Activated T-cell treated with anti-CD3 and anti-CD28 coated beads for 24 hours (primary cell): ENCODE measurements at places on chromosomes 12 and 14.

DNA sequence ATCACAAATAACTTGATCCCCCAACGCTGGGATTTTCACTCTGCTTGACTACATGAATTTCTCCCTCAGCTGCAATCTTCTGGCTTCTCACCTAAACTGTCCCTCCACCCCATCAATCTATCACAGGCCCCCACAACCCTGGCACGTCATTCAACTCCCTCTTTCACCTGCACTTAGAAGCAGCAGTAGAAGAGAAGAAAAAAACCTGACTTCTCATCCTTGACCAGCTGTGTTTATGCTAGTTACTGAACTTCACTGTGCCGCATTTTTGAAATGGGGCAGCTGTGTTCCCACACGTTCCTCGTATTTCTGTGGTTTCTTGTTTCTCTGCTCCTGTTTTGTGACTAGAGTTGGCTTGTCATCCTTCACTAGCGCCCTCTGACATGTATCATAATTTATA is 35.0 kb downstream of the ITPR2 start:
- no peak for DNase-seq

DNA sequence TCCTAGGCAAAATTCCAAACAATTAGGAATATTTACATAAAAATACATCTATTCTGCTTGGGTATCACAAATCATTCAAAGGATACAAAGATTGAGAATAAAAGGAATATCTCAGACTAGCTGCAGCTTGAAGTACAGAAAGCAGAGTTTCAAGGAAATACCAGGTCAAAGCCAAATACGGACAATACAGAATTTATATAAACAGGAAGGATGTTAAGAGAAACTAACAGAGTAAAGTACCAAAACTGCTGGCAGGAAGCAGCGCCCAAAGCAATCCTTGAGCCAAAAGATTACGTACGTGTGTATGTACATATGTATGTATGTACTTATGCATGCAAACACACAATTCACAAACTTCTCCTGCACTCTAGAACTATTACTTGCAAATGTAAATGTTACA is 86.6 kb downstream of the PPP1R12A start:
- DNase-seq: no peak

DNA sequence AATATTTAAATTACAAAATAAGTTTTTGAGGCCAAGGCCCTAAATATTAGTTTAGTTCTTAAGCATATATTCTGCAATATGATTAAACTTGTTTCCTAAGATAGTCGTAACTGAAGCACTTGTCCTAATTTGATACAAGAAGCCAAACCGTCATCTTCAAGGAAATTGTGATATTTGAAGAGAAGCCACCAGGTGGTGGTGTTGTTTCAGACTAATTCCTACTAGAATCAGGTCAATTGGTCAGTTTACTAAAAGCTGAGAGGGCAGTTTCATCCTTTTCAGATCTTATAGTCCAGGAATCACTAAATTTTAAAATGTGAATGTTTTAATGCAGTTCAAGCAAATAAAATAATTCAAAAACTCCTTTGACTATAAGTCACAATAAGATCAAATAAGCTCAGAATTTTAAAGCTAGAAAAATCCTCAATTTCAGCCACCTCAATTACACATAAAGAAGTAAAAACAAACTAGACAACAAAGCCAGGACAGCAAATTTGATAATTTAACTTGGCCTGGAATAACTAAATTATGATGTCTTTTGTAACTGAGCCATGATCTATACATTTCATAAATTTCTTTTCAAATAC is 7.1 kb upstream of the ARL1 start:
- DNase-seq: no peak

GRCh38 chr14:75264036-75264435 is 14.6 kb upstream of the FOS start:
- no peak for DNase-seq

GRCh38 chr12:93729934-93730333 is 52.8 kb downstream of the CRADD start:
- no peak for DNase-seq
